ENCODE measurements at places on chromosomes 7 and 10. TPM values are rescaled to one million over a fixed set of nuclear protein-coding genes. Genes with fewer than 3 reads are reported as not detected.

The STARD3NL gene
- total RNA-seq, result 99.0 TPM

The NODAL gene
- total RNA-seq, result 2.1 TPM

The LRRC18 gene
- total RNA-seq, result 1.2 TPM

The SLC13A1 gene
- not detected for total RNA-seq

The ANXA8 gene
- total RNA-seq, result 0.17 TPM

The ACTL6B gene
- total RNA-seq, result 35.2 TPM

The SEC61A2 gene
- total RNA-seq, result 70.3 TPM

The CDC14C gene
- not detected for total RNA-seq

The SKIDA1 gene
- 4.7 TPM for total RNA-seq

The AS3MT gene
- total RNA-seq, result 10.7 TPM

The VPS37D gene
- total RNA-seq, result 8.9 TPM

The CDNF gene
- 0.50 TPM for total RNA-seq

The TMEM229A gene
- 0.55 TPM for total RNA-seq

The CRHR2 gene
- total RNA-seq, result 0.89 TPM

The CHRM2 gene
- total RNA-seq, result 29.1 TPM

The PNLIP gene
- total RNA-seq, result 0.11 TPM

The SLC29A4 gene
- 7.7 TPM for total RNA-seq

The EN2 gene
- total RNA-seq, result not detected

The SEPTIN14 gene
- total RNA-seq, result not detected

The OPN1SW gene
- total RNA-seq, result not detected

The POLR3A gene
- total RNA-seq, result 15.3 TPM

The EPHA1 gene
- total RNA-seq, result 0.89 TPM

The GRB10 gene
- total RNA-seq, result 50.2 TPM

All from spinal cord (tissue), 10 donors.